Activated CD4-positive, alpha-beta memory T cell treated with anti-CD3 and anti-CD28 coated beads, Interleukin-2, amount 10 ng/mL, durations not matched to agents 7 days and 5 days (primary cell): ENCODE measurements at places on chromosomes 12 and 14.
A peak's percentile ranks its signal among the peaks of the same experiment; 100 is the strongest.

GRCh38 chr14:70771781-70772212 lies 37.5 kb downstream of the MAP3K9 start:
- no peak for DNase-seq

GRCh38 chr14:94175011-94175745 lies 1.1 kb downstream of the PPP4R4 start:
- peak; percentile 28 for DNase-seq

- no peak for DNase-seq
Observed at GRCh38 chr12:6324936-6325750, 14.7 kb downstream of the PLEKHG6 start.

DNA sequence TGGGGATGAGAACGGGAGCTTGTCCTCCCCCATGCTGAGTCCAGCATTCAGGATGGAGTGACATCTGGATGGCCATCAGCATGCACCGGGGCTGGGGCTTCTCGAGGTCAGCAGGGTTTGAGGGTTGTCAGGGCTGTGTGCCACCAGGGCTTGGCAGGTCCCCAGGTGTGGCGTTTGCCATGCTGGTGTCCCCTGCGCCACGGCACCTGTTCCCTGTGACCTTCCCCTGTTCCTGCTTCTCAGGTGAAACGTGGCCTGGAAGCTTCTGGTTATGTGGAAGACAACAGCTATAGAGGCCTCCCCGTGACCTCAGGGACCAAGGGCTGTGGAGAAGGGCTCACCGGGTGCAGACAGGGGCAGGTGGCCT lies 152.4 kb downstream of the KIF26A start:
- no peak for DNase-seq

GRCh38 chr12:47156167-47156736 lies 76.5 kb upstream of the AMIGO2 start:
- no peak for DNase-seq

GRCh38 chr12:121525411-121525810 lies 55.4 kb downstream of the KDM2B start:
- DNase-seq: no peak

DNA sequence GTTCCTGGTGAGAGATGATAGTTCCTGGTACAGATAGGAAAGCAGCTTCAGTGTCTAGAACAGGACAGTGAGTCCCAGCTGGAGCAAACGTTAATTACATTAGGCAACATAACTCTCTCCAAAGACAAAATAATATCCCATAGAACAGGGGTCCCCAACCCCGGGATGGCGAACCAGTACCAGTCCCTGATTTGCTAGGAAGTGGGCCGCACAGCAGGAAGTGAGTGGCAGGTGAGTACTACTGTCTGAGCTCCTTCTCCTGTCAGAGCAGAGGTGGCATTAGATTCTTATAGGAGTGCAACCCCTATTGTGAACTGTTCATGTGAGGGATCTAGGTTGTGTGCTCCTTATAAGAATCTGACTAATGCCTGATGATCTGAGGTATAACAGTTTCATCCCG lies 204.1 kb downstream of the NELL2 start:
- DNase-seq: no peak

- DNase-seq: no peak
Observed at GRCh38 chr12:51910691-51911090, 3.4 kb downstream of the ACVRL1 start.

GRCh38 chr12:75738486-75738885 lies 227.1 kb upstream of the KRR1 start:
- DNase-seq: peak; percentile 18

- DNase-seq: no peak
Observed at GRCh38 chr14:39876916-39877315, 444.7 kb upstream of the FBXO33 start.

- no peak for DNase-seq
Observed at GRCh38 chr12:120856980-120857379, 47.2 kb downstream of the SPPL3 start.

DNA sequence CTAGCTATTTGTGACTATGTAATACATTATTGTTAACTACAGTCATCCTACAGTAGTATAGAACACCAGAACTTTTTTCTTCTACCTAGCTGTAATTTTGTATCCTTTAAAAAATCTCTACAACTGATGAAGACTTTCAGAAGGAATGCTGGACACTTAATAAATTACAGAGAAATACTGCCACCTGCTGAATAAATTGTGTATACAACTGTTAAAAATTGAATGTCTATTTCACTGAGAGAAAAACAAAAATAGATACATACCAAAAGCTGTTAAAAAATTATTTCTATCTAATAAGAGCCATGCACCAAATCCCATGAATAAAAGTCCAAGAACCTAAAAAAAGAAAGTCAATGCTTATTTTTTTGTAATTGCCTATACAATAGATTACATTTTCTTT lies 6.6 kb downstream of the TSPAN19 start:
- DNase-seq: no peak

DNA sequence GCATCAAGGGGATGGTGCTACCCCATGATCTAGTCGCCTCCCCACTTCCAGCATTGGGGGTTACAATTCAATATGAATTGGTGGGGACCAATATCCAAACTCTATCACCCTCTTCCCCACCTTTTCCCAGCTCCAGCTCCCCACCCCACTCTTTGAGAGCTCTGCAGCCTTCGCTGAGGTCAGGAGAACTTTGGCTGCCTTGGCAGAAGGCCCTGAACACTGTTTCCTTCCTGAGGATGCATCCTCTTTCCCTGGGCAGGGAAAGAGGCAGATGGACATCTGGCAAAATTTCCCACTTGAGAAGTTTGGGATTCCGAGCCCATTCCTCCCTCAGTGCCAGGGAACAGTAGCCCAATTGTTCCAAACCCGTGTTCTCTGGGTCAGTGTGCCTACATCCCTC lies 169.1 kb downstream of the TSPAN9 start:
- no peak for DNase-seq

DNA sequence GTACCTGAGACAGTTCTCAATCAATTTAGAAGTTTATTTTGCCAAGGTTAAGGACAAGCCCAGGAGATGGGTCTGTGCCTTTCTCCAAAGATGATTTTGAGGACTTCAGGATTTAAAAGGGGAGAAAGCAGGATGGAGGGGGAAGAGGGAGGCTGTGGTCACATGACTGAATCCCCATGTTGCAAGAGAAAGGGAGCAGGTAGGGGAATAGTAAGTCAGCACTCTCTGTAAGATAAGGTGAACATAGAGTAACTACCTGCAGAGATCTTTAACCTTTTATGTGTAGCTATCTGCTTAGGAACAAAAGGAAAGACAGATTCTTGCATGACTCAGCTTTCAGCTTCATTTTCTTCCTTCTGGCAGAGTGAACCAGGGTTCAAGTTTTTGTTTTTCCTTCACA lies 25.9 kb downstream of the DGLUCY start:
- no peak for DNase-seq

DNA sequence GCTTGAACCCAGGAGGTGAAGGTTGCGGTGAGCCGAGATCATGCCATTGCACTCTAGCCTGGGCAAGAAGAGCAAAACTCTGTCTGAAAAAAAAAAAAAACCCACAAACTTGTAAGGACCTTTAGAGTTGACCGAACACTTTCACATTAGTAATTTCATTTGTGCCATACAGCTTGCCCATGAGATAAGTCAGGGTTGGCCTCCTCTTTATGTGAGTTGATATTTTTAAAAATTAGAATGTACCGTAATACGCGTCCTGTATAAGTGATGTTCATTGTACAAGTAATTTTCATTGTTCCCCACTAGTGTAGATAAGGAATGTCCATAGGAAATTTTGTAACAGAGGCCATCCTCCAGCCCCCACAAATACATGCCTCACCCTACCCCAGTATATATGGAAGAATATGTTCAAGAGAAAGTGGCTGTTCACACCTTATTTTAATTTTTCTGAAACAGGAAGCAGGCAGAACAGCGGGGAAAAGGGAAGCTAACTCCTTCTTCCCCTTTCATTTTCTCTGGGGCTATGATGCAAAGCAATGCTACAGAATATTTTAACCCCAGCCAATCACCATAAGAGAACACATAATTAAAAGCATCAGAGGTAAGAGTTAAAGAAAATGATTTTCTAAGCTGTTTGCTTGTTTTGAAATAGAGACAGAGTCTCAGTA lies 31.9 kb upstream of the HIF1A start:
- DNase-seq: no peak

- DNase-seq: no peak
Observed at GRCh38 chr14:41925409-41925808, 318.7 kb downstream of the LRFN5 start.

DNA sequence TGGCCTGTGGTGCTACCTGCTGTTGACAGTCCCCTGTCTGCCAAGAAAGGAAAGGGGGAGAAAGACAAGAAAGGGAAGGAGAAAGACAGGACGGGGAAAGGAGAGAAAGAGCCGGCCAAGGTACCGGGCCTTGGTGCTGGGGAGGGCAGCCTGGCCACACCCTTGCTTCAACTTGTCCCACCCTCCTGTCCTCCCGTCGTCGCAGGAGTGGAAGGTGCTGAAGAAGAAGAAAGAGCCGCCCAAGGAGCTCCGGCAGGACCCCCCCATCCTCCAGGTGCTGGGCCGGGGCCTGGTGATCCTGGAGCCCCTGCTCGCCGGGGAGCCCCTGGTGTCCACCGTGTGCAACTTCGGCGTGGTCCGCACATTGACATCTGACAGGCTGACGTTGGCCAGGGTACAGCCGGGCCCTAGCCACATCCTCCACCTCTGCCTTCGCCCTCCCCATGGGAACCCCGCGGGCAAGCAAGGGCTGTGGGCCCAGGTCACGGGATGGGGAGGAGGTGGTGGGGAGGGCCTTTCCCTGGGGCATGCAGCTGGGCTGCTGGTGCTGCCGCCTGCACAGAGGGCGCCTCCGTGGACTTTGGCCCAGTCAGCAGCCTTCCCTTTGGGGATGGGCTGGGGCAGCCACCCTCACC lies 2.9 kb upstream of the B3GNT4 start:
- DNase-seq: no peak

DNA sequence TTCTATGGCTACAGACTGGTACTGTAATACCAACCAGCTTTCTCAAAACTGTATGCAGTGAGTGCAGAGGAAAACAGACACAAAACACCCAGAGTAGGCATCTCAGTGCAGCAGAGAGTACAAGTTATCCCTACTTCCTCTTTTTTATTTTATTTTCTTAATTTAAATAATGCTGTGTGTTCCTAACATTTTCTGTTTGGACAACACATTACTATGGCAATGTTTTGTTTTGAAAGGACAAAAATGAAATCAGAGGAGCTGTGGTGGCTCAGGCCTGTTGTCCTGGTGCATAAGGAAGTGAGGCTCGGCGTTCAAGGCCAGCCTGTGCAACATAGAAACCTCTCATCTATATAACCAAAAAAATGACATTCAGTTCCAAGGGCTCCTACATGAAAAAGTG lies 33.7 kb upstream of the SELPLG start:
- no peak for DNase-seq

DNA sequence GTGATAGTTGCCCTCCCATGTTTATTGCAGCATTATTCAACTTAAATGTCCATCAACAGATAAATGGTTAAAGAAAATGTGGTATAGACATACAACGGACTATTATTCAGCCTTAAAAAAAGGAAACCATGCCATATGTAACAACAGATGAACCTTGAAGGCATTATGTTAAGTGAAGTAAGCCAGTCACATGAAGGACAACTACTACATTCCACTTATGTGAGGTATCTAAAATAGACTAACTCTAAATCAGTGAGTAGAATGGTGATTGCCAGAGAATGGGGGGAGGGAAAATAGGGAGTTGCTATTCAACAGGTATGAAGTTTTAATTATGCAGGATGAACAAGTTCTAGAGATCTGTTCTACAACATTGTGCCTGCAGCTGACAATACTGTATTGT lies 10.1 kb downstream of the PCNX4 start:
- no peak for DNase-seq

- DNase-seq: no peak
Observed at GRCh38 chr12:109497675-109498074, 20.2 kb downstream of the UBE3B start.

DNA sequence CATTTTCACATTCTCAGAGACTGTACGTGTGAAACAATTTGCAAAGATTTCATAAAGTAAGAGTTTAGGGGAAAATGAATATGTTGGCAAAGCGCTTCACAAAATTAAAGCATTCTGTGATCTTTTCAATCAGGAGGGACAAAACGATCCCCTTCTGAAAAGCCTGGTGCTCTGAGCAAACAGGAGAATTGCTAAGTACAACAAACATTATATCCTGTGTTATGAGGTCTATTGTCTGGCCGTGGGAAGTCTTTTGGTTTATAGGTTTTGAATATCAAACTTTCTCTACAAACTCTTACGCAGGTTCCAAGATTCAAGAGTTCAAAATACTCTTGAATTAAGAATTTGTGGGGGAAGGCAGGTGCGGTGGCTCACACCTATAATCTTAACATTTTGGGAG lies 7.2 kb upstream of the FOXN3 start:
- DNase-seq: no peak

DNA sequence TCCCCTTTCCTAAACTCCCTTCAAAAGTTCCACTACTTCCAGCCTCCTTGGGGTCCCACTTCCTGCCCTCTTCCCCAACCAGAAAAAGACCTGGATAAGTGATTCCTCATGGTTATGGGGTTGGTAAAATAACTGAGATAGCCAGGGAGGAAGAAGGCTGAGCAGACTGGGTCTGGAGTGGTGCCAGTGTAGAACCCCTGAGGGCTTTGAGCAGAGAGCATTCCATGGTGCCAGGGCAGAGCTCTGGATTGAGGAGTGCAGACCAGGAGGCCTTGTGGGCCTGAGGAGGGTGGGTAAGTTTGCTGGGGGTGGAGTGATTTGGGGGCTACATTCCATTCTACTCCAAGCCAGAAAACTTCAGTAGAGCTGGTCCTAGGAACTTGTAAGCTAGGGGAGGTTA lies 9.5 kb upstream of the CISTR start:
- no peak for DNase-seq

DNA sequence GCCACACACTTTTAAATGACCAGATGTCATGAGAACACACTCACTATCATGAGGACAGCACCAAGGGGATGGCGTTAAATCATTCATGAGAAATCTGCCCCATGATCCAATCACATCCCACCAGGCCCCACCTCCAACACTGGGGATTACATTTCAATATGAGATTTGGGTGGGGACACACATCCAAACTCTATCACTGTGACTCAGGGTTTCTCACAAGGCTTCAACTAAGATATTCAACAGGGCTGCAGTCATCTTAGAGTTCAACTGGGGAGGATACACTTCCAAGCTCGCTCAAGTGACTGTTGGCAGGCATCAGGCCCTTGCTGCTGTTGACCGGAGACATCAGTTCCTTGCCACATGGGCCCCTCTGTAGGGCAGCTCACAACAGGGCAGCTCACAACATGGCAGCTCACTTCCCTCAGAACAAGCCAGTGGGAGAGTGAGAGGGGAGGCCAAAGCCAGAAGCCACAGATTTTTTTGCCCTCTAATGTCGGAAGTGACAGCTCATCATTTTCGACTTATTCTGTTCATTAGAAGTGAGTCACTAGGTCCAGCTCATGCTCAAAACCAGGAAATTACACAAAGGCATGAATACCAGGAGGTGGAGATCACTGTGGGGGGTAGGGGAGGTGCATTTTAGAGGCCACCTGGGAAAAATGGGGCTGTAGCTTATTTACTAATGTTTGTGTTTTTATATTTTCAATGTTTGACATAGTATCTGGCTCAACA lies 50.8 kb upstream of the PTHLH start:
- no peak for DNase-seq

DNA sequence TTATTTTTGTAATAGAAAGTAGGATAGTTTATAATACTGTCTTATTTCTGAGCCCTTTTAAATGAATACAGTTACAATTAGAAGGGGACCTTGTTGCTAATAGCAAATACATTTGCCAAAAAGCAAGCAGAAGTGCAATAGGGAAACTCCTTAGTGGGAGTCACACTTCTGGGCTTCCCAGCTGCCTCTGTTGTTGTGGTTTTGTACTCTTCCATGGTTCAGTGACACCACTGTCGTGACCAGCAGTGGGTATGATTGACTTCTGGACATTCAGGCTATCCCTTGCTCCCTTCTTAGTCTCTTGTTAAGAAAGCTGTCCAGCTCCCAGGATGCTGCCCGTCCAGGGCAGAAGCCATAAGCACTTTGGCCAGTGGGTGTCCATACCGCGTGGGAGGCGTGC lies 22.6 kb downstream of the TCTN1 start:
- DNase-seq: no peak
